Activated naive CD4-positive, alpha-beta T cell treated with anti-CD3 and anti-CD28 coated beads, Interleukin-2, amount 10 ng/mL, durations not matched to agents 7 days and 5 days (primary cell): ENCODE measurements at places on chromosomes 13 and 19.

DNA sequence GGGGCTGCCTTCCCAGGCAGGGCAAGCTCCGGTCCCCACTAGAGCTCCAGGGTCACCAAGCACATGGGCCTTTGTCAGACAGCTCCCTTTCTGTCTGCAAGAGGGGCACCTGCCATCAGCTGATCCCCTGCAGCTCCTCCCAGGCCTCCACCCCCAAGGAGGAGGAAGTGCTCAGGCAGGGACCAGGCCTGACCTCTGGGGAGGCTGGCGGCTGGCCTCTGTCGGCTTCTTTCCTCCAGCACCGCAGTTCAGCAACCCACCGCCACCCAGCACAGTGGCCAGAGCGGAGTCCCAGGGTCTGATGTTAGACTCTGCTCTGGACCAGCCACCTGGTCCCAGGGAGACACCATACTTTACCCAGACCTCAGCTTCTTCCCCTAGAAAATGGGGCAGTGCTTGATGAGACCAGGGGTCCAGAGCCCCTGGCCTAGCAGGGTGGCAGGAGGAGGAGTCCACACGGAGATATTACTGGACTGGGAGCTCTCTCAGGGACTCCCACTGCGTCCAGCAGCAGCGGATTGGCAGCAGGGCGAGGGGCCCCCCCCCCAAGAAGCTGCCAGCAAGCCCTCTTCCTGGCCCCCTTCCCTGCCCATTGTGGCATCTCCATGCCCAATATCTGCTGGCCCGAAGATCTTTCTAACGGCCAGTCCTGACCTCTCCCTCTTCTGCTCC, 24.1 kb downstream of the NKPD1 start:
- no peak for DNase-seq

GRCh38 chr13:25292301-25292700, 5.0 kb upstream of the MTMR6 start:
- DNase-seq, result peak; percentile 27

GRCh38 chr13:25118378-25118905, 22.5 kb downstream of the PABPC3 start:
- no peak for DNase-seq

- no peak for DNase-seq
Observed at GRCh38 chr13:24224232-24224680, 63.7 kb downstream of the SPATA13 start.

DNA sequence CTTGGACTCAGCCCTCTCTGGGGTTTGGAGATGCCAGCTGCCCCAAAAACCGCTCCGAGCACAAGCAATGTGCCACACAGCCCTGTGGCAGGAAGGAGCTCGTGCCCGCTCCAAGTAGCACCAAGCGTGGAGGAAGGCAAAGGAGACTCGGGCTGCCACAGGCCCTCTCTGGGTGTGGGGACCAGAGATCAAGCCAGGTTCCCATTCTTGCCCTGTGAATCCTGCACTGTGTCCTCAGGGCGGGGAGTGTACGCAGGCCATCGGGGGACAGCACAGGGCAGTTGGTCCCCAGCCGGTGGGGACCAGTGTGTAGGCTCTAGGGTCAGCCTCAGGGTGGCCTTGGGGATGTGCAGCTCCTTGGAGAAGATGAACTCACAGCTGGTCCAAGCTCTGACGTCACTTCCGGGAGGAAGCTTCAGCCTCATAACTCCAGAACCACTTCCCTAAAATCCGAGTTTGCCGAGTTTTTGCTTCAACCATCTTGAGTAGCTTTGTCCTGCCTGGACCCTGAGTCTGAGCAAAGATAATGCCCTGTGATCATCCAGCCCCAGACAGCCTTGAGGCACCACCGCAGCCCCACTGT, 9.3 kb upstream of the CPAMD8 start:
- no peak for DNase-seq

DNA sequence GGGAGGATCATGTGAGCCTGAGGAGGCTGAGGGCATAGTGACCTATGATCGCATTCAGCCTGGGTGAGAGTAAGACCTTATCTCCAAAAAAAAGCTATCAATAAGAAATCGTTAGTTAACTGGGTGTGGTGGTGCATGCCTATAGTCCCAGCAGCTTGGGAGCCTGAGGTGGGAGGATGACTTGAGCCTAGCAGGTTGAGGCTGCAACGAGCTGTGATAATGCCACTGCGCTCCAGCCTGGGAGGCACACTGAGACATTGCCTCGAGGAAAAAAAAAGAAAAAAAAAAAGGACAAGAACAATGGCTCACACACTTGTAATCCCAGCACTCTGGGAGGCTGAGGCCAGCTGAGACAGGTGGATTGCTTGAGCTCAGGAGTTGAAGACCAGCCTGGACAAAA, 16.2 kb downstream of the PSPC1 start:
- DNase-seq, result no peak

DNA sequence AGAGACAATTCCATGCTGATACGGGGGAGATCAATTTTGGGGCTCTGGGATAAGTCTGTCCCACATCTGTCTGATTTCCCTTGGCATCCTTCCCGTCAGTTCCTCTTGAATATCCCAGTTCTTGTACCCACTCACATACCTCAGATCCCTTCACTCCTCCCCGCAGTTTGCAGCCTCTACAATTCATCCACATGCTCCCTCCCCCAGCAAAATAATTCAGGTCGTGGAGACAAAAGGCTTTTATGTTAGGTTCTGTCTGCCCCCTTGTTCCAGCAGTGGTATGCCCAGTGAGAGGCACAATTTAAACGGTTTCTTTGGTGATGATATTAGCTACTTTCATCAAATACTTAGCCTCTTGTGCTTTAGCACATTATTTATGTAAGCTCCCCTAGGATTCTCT, 9.6 kb downstream of the RPS16 start:
- no peak for DNase-seq
